ENCODE measurements at places on chromosomes 7 and 10. TPM values are rescaled to one million over a fixed set of nuclear protein-coding genes. Genes with fewer than 3 reads are reported as not detected.

GARIN1A gene
- polyA plus RNA-seq = 0.10 TPM

HBP1 gene
- 46.4 TPM for polyA plus RNA-seq

HGF gene
- polyA plus RNA-seq = not detected

CALHM3 gene
- polyA plus RNA-seq = not detected

CNTNAP2 gene
- polyA plus RNA-seq = 47.3 TPM
